ENCODE measurements at places on chromosomes 3 and 15.

- no peak for DNase-seq
These were observed 220.1 kb upstream of the BHLHE40 start for GRCh38 chr3:4758957-4759656.

DNA sequence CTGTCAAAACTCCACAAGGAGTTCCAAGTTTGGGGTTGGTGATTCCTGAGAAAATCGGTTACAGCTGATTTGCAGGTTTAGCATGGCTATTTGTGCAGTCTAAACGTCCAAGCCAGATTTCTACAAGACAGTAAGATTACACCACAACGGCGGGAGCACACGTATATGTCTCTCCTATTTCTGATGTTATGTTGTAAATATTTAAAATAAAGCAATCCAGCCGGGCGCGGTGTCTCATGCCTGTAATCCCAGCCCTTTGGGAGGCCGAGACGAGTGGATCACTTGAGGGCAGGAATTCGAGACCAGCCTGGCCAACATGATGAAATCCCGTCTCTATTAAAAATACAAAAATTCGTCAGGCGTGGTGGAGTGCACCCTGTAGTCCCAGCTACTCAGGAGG lies 106.8 kb upstream of the IGF1R start:
- DNase-seq = no peak

DNA sequence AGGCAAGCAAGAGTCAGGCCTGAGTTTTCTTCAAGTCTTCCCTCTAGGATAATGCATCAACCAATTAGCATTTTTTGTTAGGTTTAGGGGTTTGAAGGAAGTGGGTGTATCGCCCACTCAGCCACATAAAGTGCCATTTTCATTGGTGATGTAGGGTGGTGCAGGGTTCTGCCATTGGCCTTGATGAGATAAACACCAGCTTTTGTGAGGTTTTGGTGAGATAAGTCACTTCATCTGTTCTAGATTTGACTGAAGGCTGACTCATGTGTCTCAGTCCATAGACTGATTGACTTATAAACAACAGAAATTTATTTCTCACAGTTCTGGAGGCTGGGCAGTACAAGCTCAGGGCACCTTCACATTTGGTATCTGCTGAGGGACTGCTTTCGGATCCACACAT lies 84.5 kb upstream of the C3orf80 start:
- no peak for DNase-seq

DNA sequence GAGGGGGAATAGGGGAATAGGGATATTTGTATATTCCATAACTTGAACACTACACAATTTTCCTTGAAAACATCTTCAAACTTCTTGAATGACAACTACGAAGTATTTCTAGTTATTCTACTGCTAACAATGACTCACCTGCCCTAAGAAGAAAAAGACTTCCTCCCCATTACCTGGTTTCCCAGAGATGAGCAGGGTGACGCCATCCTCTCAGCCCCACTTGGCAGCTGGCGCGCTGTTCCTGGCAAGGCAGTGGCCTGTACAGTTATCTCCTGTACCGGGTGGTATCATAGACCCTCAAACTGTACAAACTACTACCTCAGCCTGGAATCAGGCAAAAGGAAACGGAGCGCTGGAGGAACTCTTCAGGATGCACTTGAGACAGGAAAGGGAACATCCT lies 10.4 kb downstream of the WDR82 start:
- no peak for DNase-seq

GRCh38 chr15:90015294-90015693 lies 14.2 kb downstream of the ZNF710 start:
- DNase-seq = no peak

GRCh38 chr15:43547539-43547938 lies 30.1 kb downstream of the MAP1A start:
- no peak for DNase-seq

DNA sequence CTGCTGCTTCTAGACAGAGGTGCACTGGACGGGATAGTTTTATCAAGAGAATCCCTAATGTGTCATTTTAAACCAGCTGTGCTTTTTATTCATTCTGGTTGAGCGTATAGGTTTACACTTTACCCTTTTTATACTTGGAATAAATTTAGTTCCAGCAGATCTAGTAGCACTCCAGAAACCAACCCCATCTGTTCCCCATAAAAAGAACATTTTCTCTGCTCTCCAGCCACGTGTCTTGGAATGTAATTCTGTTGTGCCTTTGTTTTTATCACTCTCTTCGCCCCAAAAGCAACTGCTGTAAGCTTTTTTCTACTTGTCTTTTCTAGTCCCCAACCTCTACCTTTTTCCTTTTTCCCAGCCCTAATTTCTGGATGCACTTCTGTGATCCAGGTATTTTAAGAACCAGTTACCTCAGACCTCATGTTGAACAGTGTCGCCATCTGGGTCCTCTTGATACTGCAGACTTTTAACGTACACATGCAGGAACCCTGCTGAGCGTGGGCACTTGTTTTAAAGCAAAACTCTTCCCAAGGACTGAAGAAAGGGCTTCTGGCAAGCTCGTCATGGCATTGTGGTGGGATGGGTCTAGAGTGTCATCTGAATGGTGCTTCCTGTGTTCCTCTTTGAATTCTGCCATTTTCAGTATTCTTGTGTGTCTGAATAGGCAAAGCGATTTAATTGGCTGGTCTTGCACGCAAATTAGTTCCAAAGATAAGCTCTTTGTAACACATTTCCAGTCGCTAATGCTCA lies 5.7 kb upstream of the EXOG start:
- no peak for DNase-seq

DNA sequence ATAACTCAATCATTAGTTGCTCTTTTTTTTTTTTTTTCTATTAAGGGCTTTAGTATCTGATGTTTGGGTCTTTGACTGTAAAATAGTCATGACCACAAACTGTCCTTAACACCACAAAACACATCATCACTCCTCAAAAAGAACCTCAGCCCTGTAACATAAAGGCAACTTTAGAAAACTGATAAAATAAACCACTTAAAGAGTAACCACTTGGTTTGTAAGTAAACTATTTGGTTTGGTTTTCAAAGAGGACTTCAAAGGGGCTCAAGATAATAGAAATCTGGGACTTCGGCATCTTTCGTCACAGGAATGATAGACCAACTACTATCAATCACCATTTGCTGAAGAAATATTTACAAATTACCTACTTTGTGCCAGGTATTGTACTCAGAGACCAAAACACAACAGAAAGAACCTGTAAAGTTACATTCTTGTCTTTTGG lies 167.8 kb downstream of the FOXP1 start:
- no peak for DNase-seq

DNA sequence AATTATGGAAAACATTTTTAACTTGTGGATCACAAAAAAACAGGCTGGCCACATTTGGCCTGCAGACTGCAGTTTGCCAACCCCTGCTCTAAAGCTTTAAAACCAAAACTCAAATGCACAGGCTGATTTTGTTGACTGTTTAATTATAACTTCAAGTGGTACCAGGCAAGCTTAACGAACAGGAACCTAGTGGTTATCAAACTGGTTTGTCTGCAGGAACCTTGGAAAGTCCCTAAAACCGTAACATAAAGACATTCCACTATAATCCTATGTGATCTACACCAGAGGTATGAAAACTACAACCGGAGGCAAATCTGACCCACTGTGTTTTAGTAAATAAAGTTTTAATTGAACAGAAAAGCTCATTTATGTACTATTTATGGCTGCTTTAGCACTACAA lies 52.4 kb downstream of the TBL1XR1 start:
- DNase-seq = no peak

DNA sequence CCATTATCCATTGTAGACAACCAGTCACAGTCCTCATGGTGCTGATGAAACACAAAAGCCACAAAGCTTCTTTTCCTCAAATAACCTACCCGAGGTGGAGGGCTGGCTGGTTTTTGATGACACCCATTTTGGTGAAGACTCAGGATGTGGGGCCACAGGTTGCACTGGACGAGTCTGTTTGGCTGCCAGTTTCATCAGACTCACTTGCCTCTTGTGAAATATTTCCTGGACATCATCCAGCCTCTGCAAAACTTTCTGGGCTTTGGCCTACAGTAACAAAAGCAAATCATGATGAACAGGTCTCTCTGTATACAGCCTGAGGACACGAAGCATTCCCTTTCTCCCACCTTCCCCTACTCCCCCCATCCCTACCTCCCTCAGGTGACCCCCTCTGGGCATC lies 42.2 kb downstream of the B3GNT5 start:
- DNase-seq = no peak

- DNase-seq = no peak
These were observed 449.3 kb upstream of the THBS1 start for GRCh38 chr15:39131609-39132008.

- no peak for DNase-seq
These were observed 259.7 kb downstream of the TBL1XR1 start for GRCh38 chr3:176937541-176937940.

- DNase-seq = no peak
These were observed 72.1 kb downstream of the NOX5 start for GRCh38 chr15:69086427-69087204.

DNA sequence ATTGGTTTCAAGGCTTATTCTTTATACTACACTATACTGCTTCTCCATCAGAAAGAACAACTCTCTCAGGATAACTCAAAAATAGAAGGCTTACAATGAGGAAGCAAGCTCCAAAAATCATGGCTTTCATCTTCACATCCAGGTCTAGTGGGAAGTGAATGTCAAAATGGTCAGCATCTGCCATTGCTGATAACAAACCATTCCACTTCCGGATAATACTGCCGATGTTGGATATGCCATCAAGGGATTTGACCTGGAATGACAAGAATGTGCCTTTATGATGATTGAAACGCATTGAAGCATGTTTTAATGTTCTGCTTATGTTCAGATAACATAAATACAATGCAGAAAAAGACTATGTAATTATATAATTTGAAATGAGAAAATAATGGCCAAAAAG lies 34.0 kb upstream of the PLOD2 start:
- DNase-seq = no peak

- DNase-seq = no peak
These were observed 54.4 kb upstream of the HEG1 start for GRCh38 chr3:125110016-125110875.

DNA sequence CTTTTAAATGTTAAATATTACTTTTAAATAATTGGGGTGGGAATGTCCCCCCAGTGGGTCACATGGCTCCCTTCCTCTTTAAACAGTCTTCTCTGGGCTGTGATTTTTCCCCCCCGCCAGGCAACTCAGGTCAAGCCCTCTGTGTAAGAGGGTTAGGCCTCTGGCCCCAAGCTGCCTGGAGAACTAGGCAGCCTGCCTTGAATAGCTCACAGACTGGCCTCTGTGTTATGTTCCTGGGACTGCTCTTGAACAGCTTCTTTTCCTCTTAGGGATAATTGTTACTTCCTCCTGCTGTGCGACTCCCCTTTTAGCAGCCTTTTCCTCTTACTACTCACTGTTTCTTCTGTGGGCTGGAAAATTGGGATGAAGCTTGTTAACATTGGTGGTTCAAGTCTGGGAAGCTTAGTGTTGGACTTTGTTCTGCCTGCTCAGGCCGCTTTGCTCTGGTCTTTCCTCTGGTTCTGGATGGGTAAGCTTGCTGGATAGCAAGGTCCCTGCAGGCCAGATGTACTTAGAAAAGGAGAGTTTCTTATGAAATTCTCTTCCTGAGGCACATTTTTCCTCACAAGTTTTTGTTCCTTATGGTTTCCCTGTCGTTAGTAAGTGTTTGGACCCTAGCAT lies 2.2 kb downstream of the TEX264 start:
- DNase-seq = no peak

DNA sequence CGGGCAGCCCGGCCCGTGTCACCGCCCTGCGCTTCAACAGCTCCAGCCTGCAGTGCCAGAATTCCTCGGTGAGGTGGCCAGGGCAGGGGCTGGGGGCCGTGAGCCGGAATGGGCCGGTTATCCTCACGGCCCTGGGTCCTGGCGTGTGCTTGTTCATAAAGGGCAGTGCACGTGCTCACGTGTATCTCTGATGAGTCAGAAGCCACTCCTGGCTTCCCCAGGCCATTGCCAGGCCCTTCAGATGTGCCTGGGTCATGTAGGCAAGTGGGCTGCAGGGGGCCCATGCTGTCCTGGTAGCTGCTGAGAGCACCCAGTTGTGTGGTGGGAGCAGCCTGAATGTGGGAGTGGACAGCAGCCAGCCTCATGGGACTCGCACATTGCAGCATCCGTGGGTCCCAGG lies 29.2 kb downstream of the PLXNA1 start:
- DNase-seq = no peak

GRCh38 chr3:139225548-139225947 lies 118.3 kb upstream of the MRPS22 start:
- no peak for DNase-seq

- no peak for DNase-seq
These were observed 13.4 kb upstream of the TBC1D5 start for GRCh38 chr3:17755836-17756235.

DNA sequence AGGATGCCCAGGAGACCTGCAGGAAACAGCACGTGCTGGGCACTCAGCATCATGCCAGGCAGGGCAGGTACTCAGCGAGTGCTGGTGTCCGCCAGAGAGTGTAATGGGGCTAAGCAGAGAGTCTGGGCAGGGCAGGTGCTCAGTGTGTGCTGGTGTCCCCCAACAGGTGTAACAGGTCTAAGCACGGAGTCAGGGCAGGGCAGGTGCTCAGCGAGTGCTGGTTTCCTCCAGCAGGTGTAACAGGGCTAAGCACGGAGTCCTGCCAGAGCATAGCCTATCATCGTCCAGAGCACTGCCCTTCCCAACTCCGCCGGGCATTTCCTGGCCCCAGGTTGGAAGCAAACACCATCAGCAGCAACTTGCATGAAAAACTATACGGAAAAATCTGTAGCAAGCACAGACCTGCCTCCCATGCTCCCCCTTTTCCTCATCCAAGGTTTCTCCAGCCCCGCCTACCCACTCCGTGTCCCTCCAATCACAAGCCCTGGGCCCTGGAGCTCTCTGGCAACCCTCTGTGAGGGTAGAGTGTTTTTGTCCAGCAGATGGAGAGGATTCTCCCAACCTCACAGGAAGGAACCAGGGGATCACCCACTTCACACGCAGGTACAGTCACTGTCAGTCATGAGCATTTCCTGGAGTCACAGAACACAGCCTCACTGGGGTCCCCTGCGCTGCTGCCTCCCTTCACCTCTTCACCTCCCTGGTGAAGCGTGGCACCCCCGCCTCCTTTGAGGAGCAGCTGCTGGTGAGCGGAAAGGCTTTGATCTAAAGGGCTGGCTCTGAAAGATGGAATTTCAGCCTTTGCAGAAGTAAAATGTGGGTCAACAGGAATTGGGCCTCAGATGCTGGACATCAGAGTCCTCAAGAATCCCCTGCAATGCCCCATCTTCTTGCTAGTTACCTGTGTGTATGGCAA lies 302.5 kb downstream of the OCA2 start:
- DNase-seq = no peak
